Naive thymus-derived CD8-positive, alpha-beta T cell (primary cell): ENCODE measurements at places on chromosomes 2 and 18.

DNA sequence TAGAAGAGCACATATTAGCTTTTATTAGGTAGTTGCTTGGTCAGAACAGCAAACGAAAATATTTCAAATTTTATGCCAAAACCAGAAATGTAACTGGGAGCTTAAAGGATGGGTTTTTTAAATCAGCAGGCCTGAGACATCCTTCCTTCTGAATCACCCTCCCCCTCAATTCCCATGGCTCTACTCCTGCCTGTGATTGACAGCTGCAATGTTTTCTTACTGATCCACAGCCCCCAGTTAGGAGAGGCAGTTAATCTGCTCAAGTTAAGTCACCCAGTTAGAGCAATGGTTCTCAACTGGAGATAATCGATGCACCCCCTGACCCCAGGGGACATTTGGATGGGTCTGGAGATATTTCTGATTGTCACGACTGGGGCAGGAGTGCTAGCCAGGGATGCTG is 24.9 kb downstream of the KCTD18 start:
- DNase-seq = no peak

DNA sequence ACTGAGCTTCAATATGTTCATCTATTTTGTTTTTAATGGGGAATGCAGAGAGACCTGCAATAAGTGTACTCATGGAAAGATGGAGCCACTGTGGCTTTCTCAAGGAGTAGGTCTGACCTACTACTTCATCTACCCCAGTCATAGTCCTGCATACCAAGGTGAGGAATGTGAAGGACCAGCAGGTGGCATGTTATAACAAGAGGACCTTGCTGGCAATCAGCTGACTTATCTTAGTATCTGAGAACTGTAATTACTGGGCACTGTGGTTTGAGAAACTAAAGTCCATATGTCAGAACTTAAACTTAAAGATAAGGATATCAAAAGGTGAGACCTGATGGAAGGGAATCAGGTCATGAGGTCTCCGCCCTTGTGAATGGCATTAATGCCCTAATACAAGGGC is 1104.2 kb downstream of the BCL11A start:
- DNase-seq = no peak

GRCh38 chr2:30683236-30683956 is 123.8 kb downstream of the CAPN13 start:
- no peak for DNase-seq

DNA sequence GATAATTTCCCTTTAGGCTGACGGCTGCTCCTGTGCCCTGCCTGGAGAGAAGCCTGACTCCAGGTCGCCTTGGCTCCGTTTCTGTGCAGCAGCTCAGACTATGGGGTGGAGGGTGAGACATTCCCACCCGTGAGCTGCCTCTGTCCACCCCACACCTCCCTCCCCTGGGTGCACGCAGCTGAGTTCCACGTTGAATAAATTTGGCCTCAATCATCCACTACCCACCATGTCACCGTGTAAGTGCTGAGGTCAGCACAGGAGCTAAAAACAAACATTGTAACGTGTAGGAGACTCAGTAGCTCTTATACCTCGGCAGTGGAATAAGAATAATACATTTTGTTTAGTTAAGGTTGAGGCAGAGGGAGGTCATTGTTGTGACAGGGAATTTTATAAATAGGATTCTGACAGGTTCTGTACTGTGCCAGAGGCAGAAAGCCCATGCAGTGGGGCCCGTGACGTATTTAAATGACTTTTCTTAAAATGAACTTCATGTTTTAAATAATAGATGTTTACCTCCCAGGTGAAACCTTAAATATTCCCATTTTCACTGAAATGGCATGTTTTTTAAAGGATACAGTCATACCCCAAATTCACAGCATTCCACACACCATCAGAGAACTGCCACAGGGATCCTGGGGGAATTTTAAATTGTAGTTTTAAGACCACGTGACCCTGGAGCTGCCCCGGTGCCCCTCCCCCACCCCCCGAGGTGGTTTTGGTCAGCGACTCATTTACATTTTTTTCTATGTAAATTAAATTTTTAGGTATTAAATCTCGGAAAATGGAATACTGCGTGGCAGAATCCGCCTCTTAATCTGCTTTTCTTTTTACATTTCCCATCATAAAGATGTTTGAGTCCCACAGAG is 50.2 kb downstream of the NFATC1 start:
- no peak for DNase-seq

DNA sequence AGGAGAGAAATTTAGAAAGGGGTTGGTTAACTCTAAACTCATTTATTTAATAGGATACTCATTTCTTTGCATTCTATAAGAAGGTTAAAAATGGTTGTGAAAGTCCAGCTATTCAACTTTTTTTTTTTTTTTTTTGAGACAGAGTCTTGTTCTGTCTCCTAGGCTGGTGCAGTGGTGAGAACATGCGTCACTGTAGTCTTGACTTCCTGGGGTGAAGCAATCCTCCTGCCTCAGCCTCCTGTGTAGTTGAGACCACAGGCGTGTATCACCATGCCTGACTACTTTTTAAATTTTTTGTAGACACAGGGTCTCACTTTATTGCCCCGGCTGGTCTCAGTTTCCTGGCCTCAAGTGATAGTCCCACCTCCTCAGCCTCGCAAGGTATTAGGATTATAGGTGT is 11.9 kb downstream of the ELP2 start:
- no peak for DNase-seq

GRCh38 chr18:36321658-36322407 is 24.3 kb downstream of the FHOD3 start:
- DNase-seq = no peak
